ENCODE measurements at places on chromosomes 2 and 18.

GRCh38 chr2:128746356-128746755, 427.7 kb upstream of the HS6ST1 start:
- DNase-seq, result no peak

DNA sequence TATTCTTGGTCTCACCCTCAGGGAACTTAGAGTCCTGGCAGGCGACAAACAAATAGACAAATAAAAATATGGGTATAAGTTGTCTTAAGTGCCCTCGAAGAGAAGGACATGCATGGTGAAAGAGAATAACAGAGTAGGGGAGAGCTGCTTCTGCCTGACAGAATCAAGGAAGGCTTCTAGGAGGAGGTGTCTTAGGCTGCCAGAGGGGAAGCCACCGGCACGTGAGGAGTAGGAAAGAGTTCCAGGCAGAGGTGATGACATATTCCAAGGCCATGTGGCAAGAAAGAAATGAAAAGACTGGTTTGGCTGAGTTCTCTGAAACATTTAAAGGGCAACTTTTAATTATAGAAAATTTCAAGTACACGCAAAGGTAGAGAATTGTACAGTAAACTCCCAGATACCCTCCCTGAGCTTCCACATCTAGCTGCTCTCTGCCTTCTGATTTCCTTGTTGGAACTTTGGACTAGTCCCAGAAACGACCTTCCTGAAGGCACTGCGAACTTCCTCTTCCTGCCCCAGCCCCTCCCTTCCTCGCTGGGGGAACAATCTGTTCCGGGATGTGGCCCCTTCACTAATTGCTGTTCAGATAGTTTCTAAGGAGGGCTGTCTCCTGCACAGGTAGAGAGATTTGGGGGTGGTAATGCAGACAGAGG, 91.7 kb downstream of the DYSF start:
- no peak for DNase-seq

DNA sequence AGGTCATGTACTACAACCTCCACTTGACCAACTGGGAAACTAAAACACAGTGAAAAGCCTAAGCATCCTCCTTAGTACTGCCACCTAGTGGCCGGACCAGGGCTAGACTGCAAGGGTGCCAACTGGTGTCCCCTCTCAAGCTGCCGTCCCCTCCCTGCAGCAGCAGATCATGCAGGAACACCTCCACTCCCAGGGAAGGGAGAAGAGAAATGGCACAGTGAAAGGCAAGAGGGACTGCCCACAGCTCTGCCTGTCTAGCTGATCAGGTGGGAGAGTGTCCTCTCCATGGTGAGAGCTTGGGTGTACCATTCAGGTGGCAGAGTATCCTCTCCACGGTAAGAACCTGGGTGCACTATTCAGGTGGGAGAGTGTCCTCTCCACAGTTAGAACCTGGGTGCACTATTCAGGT, 78.1 kb downstream of the AAK1 start:
- no peak for DNase-seq

GRCh38 chr2:85584354-85584856, at the start of gene VAMP5:
Gene VAMP5 (plus strand): TSS chr2:85584431. CDS start chr2:85584491, 60 bp downstream.
- DNase-seq, result no peak

- no peak for DNase-seq
Observed at GRCh38 chr2:82913566-82913965, 1545.5 kb downstream of the SUCLG1 start.

GRCh38 chr2:58434692-58435091, 193.6 kb upstream of the FANCL start:
- DNase-seq, result no peak

GRCh38 chr18:74577019-74577418, 20.7 kb upstream of the ZNF407 start:
- no peak for DNase-seq

DNA sequence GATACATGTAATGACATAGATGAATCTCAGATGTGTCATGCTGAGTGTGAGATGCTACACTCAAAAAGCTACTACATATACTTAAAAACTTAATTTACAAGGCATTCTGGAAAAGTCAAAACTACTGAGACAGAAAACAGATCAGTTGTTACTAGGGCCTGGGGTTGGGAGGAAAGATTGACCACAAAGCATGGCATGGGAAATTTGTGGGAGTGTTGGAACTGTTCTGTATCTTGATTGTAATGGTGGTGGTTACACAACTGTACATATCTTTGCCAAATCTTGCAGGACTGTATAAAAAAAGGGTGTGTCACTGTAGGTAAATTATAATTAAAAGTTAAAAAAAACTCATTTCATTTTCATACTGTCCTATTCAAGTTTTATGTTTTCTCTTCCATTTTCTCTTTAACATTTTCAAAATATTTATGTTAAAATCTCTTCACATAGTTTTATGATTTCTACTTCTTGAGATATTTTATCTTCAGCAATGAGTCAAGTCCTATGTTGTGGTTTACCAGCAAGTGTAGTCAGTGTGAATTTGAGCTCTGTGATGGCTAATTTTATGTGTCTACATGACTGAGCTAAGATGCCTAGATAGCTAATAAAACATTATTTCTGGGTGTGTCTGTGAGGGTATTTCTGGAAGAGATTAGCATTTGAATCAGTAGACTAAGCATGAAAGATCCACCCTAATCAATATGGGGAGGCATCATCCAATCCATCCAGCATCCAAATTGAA, 58.6 kb upstream of the VRK2 start:
- DNase-seq, result no peak

- DNase-seq, result no peak
Observed at GRCh38 chr2:98408155-98408554, 36.5 kb upstream of the INPP4A start.

- DNase-seq, result no peak
Observed at GRCh38 chr2:1883476-1883875, 139.2 kb upstream of the PXDN start.

DNA sequence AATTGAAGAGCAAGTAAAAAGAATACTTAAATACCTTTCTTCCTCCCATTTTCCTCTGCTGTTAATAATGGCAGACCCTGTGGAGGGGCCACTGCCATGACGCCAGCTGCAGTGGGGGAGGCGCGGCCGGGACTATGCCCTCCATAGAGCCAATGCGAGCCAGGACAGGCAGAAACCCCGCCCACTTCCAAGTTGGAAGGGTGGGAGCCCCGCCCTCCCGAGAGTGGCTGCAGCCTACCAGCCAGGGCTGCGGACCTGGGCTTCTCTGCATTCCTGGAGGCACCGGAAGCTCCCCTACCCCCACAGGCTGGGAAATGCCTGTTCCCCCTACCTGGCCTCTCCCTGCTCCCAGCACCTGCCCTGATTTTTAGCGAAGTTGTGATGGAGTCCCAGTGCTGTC, 439.4 kb upstream of the CDH19 start:
- DNase-seq, result no peak
